ENCODE measurements at places on chromosomes 5 and 9. TPM values are rescaled to one million over a fixed set of nuclear protein-coding genes. Genes with fewer than 3 reads are reported as not detected.

- no peak for DNase-seq
Measured at GRCh38 chr5:28548856-28549255, 1510.5 kb upstream of the CDH9 start.

- no peak for DNase-seq
Measured at GRCh38 chr5:171570244-171570825, 150.9 kb downstream of the FGF18 start.

DNA sequence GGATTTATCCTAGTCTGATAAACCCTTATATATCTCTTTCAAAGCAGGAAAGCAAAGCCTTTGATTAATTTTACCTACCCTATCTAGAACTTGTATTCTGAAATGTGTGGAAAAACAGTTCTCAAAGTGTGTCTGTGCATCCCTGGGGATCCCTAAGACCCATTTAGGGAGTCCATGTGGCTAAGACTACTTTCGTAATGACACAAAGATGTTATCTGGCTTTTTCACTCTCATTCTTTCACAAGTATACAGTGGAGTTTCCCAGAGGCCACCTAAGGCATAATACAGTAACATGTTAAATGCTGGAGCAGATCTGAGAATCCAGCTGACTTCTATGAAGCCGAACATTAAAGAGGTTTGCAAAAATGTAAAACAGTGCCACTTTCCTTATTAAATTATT is 54.3 kb upstream of the TNFSF15 start:
- DNase-seq, result no peak

- no peak for DNase-seq
Measured at GRCh38 chr9:16147726-16148125, 594.9 kb downstream of the CCDC171 start.

Gene HEMGN
- total RNA-seq, result 0.46 TPM

DNA sequence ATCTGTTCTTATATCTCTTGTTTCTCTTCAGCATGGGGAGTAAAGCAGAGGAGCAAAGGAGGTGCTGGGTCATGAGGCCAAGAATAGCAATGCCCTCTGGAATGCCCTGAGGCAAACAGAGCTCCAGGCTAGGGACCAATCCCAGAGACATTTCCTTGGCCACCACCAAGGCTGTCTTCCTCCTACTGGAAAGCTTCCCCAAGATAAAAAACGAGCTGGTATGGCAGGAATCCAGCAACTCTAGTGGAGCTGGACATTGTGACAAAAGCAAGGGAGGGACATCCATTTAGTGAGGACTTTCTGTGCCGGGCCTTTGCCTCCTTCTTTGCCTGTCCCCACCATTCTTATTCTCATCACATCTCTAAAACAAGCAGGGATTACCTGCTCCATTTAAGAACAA is 161.6 kb downstream of the ASTN2 start:
- no peak for DNase-seq

Data from activated T-cell treated with anti-CD3 and anti-CD28 coated beads, Interleukin-2, amount 50 U/mL, for 4 hours (primary cell).